Skeletal muscle tissue (tissue), 5 donors: ENCODE measurements at places on chromosomes 6 and 20. TPM values are rescaled to one million over a fixed set of nuclear protein-coding genes. Genes with fewer than 3 reads are reported as not detected.

Gene CALHM5
- total RNA-seq = 4.2 TPM

Gene IL17F
- not detected for total RNA-seq

Gene MATN4
- total RNA-seq = 0.52 TPM

Gene TPD52L1
- 14.6 TPM for total RNA-seq

Gene NR2E1
- total RNA-seq = not detected
